T-helper 17 cell (primary cell): ENCODE measurements at places on chromosomes 2 and 18.

DNA sequence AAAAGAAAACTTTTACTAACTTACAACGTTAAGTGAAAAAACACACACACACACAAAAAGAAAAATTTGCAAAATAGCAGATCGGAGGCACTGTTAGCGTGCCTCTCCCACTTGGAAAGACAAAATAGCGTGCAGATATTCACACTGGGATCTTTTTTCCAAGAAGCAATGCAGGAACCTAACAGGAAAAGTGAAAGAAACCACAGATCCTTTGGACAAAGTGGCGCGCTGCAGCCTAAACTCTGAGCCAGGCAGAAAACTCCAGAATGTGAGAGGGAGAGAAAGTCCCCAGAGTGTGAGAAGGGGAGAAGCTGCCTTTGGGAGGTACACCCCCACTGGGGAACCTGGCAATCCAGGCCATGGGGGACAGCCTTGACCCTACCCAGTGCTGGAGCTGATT is 70.7 kb upstream of the SERPINE2 start:
- DNase-seq: no peak

- DNase-seq: no peak
Observed at GRCh38 chr2:146939991-146940685, 904.7 kb upstream of the ACVR2A start.

- DNase-seq: no peak
Observed at GRCh38 chr2:182381225-182381624, 45.6 kb downstream of the PDE1A start.

DNA sequence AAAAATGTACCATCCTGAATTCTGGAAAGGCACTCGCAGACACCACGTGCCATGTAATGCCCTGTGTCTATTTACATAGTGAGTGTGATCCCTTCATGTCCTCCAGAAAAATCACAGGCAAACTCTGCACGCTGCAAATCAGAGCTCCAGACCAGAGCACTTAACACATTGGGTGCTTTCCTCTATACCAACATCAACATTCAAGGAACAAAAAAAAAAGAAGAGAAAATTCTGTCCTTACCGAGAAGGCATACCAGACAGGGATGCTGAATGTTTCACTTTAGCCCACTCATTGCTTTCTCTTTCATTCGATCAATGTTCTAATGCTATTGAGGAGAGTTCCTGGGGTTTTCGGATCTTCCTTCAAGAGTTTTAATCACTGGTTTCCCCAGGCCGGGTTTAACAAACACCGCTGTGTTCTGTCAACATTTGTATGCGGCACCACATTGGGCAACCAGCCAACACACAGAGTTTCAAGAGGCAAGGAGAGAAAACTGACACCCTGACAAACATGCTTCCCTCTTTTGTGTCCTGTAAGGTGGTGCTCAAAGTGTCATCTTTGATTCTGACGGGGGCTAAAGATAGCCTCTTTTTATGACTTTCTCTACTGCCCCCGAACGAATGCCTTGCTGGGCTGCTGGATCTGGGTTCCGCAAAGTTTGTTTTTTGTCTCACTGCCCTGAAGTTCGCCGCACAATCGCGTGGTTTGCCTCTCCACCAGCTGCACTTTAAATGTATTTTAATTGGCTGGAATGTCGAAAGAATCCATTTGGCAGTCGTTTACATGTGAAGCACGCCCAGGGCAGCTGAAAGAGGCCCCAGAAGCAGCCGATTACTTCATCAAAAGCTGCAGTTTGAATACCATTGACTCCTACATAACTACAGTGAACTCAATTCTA is 106.4 kb upstream of the NCKAP5 start:
- DNase-seq: no peak

- DNase-seq: no peak
Observed at GRCh38 chr2:209322905-209323512, 100.8 kb upstream of the MAP2 start.

DNA sequence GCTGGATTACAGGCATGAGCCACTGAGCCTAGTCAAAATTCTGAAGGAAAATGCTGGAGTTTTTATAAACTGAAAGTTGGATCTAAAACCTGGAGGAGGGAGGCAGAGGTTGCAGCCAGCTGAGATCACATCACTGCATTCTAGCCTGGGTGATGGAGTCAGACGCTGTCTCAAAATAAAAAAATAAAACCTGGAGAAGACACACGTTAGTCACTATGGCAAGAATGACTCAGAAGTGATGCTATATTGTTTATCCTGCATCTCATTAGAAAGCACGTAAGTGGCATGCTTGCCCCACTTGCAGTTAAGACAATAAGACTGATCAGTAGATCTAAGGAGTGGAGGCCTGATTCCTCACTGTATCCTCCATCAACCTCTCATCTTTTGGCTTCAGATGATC is 106.6 kb upstream of the STON1 start:
- DNase-seq: no peak

GRCh38 chr2:98847853-98848252 is 88.2 kb downstream of the CRACDL start:
- DNase-seq: no peak

DNA sequence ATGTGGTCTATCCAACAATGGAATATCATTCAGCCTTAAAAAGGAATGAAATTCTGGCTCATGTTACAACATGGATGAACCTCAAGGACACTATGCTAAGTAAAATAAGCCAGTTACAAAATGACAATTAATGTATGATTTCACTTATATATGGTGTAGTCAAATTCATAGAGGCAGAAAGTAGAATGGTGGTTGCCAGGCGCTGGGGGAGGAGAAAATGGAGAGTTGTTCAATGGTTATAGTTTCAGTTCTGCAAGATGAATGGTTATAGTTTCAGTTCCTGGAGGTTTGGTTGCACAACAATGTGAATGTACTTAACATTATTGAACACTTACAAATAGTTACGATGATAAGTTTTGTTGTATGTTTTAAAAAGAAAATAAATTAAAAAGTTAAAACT is 79.2 kb upstream of the IL1R2 start:
- no peak for DNase-seq
